RWPE2 (cell line): ENCODE measurements at places on chromosomes 3 and 15.

GRCh38 chr3:6421666-6422445 is 439.1 kb upstream of the GRM7 start:
- H3K27me3 ChIP-seq: no peaks in the 10 kb centered on the region
- H3K4me1 ChIP-seq: no peaks in the 10 kb centered on the region
- no peaks in the 10 kb centered on the region for H3K36me3 ChIP-seq
- DNase-seq: no peak

GRCh38 chr3:9169326-9169725 is 80.1 kb downstream of the SRGAP3 start:
- no peak overlapping the region for H3K4me3 ChIP-seq
- no peaks in the 10 kb centered on the region for H3K27me3 ChIP-seq
- H3K36me3 ChIP-seq: no peaks in the 10 kb centered on the region
- peaks cover 53% of the 10 kb centered on the region for H3K4me1 ChIP-seq
- peak overlapping the region; percentile 96 for H3K27ac ChIP-seq

GRCh38 chr15:49361370-49361769 is 61.7 kb upstream of the FGF7 start:
- no peak for DNase-seq
- no peak overlapping the region for H3K4me3 ChIP-seq
- no peaks in the 10 kb centered on the region for H3K36me3 ChIP-seq
- no peak overlapping the region for H3K27ac ChIP-seq
- no peaks in the 10 kb centered on the region for H3K4me1 ChIP-seq
- H3K27me3 ChIP-seq: no peaks in the 10 kb centered on the region

DNA sequence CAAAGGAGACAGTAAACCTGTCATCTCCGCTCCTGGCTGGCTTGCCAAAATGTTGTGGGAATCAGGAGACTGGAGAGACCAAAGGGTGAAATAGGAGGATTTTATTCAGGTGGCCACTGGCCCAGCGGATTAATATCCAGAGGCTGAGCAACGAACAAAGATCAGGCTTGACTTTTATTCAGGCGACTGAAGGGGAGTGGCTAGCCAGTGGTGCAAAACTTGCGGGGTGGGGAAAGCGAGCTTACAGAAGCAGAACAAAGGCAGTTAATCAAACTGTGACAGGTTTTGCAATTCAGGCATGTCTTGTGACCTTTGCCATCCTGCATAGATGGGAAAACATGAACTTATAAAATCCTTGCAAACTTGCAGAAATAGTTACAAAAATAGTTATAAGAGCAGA is 19.8 kb upstream of the ACAD9 start:
- H3K4me3 ChIP-seq: no peak overlapping the region
- H3K4me1 ChIP-seq: no peaks in the 10 kb centered on the region
- DNase-seq: no peak
- no peaks in the 10 kb centered on the region for H3K36me3 ChIP-seq
- no peaks in the 10 kb centered on the region for H3K27me3 ChIP-seq

GRCh38 chr15:40836020-40836419 is 7.5 kb upstream of the PPP1R14D start:
- peak overlapping the region; percentile 80 for H3K27ac ChIP-seq
- no peaks in the 10 kb centered on the region for H3K36me3 ChIP-seq
- peaks cover 20% of the 10 kb centered on the region for H3K4me1 ChIP-seq

DNA sequence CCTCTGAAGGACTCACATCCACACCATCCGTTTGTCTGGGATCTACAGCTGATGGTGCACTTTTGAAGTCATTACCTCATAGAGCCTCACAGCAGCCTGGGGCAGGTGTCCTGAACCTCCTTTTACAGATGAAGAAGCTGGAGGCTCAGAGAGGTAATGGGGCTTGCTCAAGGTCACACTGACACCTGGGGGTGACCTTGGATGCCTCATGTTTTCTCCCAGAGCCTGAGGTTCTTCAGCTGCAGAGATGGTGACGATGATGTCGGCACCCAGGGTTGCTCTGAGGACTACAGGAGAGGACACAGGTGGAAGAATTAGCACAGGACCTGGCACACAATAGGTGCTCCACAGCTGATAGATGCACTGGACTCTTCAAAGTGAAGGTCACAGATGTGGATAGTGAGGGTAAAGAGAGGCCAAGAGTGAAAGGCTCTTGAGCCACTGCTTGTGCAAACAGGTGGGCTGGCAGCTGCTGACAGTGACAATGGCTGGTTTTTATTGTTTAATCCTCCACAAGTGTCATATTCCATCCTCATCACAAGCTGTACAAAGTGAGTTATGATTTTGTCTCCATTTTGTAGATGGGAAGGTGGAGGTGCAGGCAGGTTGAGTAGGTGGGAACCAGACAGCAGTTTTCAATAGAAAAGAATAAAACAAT is 17.4 kb upstream of the ATP2B2 start:
- peaks cover 9% of the 10 kb centered on the region for H3K27me3 ChIP-seq
- H3K4me3 ChIP-seq: no peak overlapping the region
- no peak overlapping the region for H3K27ac ChIP-seq
- no peaks in the 10 kb centered on the region for H3K36me3 ChIP-seq
- no peaks in the 10 kb centered on the region for H3K4me1 ChIP-seq

GRCh38 chr3:111751961-111752360 is 107.1 kb upstream of the PHLDB2 start:
- H3K4me1 ChIP-seq: peaks cover 52% of the 10 kb centered on the region
- H3K36me3 ChIP-seq: peaks cover 26% of the 10 kb centered on the region
- peak overlapping the region; percentile 91 for H3K27ac ChIP-seq
- H3K4me3 ChIP-seq: no peak overlapping the region
- DNase-seq: no peak
- no peaks in the 10 kb centered on the region for H3K27me3 ChIP-seq

- no peaks in the 10 kb centered on the region for H3K27me3 ChIP-seq
- H3K27ac ChIP-seq: no peak overlapping the region
- H3K36me3 ChIP-seq: no peaks in the 10 kb centered on the region
- H3K4me1 ChIP-seq: peaks cover 11% of the 10 kb centered on the region
Observed at GRCh38 chr3:29247088-29247745, 33.7 kb upstream of the RBMS3 start.

- no peaks in the 10 kb centered on the region for H3K36me3 ChIP-seq
- no peak overlapping the region for H3K27ac ChIP-seq
- no peaks in the 10 kb centered on the region for H3K27me3 ChIP-seq
- H3K4me1 ChIP-seq: no peaks in the 10 kb centered on the region
- H3K4me3 ChIP-seq: no peak overlapping the region
Observed at GRCh38 chr3:6921066-6921465, 60.2 kb downstream of the GRM7 start.

GRCh38 chr3:126441256-126441880 is 34.3 kb downstream of the ZXDC start:
- no peak overlapping the region for H3K27ac ChIP-seq
- no peak overlapping the region for H3K4me3 ChIP-seq
- H3K27me3 ChIP-seq: no peaks in the 10 kb centered on the region

DNA sequence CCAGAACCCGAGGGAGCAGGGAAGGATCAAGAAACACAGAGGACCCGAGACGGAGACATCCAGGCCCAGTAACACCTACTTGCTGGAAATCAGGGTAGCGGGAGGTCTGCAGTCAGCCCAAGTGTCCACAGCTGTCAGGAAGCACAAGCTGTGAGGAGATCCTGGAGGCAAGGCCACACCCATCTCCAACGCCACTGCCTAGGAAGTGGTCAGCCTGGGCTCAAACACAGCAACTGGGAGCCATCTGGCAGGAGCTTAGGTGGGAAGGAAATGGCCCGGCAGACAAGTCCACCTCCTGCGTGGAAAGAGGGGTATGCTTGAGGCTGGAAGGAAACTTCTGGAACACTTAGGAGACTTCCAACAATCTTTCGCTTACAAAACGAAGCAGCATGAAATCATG is 407.1 kb downstream of the VPS13C start:
- no peak overlapping the region for H3K27ac ChIP-seq
- H3K27me3 ChIP-seq: peaks cover 9% of the 10 kb centered on the region
- H3K4me1 ChIP-seq: no peaks in the 10 kb centered on the region
- H3K4me3 ChIP-seq: no peak overlapping the region
- no peak for DNase-seq
- H3K36me3 ChIP-seq: no peaks in the 10 kb centered on the region

GRCh38 chr3:126961191-126961790 is 21.6 kb upstream of the PLXNA1 start:
- H3K27me3 ChIP-seq: no peaks in the 10 kb centered on the region
- H3K4me3 ChIP-seq: no peak overlapping the region
- peak overlapping the region; percentile 37 for H3K27ac ChIP-seq

- no peaks in the 10 kb centered on the region for H3K4me1 ChIP-seq
- no peaks in the 10 kb centered on the region for H3K27me3 ChIP-seq
- no peak for DNase-seq
- no peak overlapping the region for H3K27ac ChIP-seq
Observed at GRCh38 chr3:122989856-122990575, 37.5 kb downstream of the SEMA5B start.

GRCh38 chr3:48407542-48408099 is 22.3 kb downstream of the PLXNB1 start:
- H3K4me1 ChIP-seq: peaks cover 2% of the 10 kb centered on the region
- H3K27me3 ChIP-seq: no peaks in the 10 kb centered on the region
- H3K27ac ChIP-seq: no peak overlapping the region
- DNase-seq: no peak
- H3K36me3 ChIP-seq: peaks cover 89% of the 10 kb centered on the region
- no peak overlapping the region for H3K4me3 ChIP-seq

DNA sequence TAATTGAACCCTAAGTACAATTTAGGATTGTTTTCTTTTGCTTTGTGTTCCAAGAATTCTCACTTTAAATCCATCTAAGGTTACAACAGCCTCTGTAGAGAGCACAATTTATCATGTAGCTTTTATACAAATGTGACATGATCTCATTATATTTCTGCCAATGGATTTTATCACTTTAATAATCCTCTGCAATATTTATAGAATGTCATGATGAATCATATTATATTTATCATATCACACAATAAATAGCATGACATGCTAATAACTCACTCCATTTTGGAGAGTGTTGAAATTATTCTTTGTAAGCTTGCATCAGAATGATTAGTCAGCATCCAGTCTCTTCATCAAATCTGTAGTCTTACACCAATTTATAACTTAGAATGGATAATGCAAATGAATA is 280.6 kb upstream of the ZNF717 start:
- H3K27ac ChIP-seq: no peak overlapping the region
- no peaks in the 10 kb centered on the region for H3K27me3 ChIP-seq
- no peak overlapping the region for H3K4me3 ChIP-seq
- peaks cover 26% of the 10 kb centered on the region for H3K4me1 ChIP-seq
- no peaks in the 10 kb centered on the region for H3K36me3 ChIP-seq

DNA sequence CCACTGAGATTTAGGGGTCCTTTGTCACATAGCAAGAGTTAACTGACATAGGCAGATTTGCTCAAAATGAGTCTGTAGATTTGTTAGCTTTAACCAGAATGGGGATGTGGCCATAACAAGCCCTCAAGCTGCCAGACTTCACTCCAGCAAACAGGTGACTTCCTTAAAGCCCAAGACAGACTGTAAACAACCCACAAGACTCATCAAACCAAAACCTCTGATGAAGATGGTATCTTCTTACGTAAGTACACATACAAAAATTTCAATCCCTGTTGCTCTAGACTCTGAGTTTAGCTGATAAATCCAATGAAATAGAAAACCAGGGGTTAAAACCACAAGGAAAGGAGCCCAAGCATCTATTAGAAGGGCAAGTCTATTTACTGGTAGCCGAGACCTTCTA is 18.2 kb upstream of the ZBTB20 start:
- H3K4me1 ChIP-seq: no peaks in the 10 kb centered on the region
- H3K27ac ChIP-seq: no peak overlapping the region
- no peaks in the 10 kb centered on the region for H3K27me3 ChIP-seq

GRCh38 chr3:69439643-69440270 is 53.9 kb upstream of the FRMD4B start:
- DNase-seq: no peak
- no peak overlapping the region for H3K27ac ChIP-seq
- H3K4me1 ChIP-seq: peaks cover 3% of the 10 kb centered on the region
- H3K36me3 ChIP-seq: no peaks in the 10 kb centered on the region
- no peaks in the 10 kb centered on the region for H3K27me3 ChIP-seq
- no peak overlapping the region for H3K4me3 ChIP-seq

- DNase-seq: no peak
- no peaks in the 10 kb centered on the region for H3K27me3 ChIP-seq
- H3K4me1 ChIP-seq: no peaks in the 10 kb centered on the region
- H3K36me3 ChIP-seq: no peaks in the 10 kb centered on the region
Observed at GRCh38 chr3:50453907-50454306, 49.5 kb downstream of the CACNA2D2 start.

DNA sequence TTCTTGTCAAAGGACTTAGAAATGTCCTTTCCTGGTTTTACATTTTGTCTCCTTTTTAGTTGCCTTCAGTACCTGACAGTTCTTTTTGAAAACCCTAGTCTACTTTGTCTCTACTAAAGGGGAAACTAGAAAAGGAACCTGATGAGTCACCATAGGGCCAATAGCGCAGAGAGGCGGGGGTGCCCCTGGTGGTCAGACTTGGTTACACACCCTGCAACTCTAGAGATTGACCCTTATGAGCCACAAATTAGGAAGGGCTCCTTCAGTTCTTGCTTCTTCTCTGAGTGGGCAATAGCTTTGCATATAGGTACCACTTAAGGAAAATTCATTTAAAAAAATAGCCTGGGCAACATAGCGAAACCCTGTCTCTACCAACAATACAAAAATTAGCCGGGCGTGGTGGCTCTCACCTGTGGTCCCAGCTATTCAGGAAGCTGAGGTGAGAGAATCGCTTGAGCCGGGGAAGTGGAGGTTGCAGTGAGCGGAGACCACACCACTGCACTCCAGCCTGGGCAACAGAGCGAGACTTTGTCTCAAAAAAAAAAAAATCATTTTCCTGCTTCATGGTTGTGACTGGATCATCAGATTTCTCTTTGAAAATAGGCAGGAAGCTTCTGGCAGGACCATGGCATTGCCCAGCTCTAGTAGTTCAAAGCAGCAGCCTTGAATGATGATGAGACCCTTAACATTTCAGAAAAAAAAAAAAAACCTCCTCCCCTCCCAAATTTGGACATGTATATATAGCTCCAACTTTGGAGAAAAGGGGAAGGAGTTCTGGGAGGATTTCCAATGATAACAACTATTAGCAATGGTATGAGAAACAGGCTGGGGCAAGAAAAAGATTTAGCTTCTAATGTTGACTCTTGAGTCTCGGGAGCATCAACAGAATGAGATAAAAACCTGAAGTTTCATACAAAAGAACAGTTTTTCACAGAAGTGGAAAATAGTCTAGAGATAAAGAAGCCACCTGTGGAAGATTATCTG is 45.2 kb upstream of the RASA2 start:
- H3K27ac ChIP-seq: no peak overlapping the region
- peaks cover 6% of the 10 kb centered on the region for H3K4me1 ChIP-seq
- H3K27me3 ChIP-seq: no peaks in the 10 kb centered on the region
- no peak for DNase-seq
- H3K36me3 ChIP-seq: peaks cover 54% of the 10 kb centered on the region

- peaks cover 27% of the 10 kb centered on the region for H3K27me3 ChIP-seq
- H3K4me1 ChIP-seq: no peaks in the 10 kb centered on the region
- DNase-seq: no peak
- H3K36me3 ChIP-seq: no peaks in the 10 kb centered on the region
- H3K27ac ChIP-seq: no peak overlapping the region
Observed at GRCh38 chr15:92304223-92304975, 89.3 kb upstream of the ST8SIA2 start.

GRCh38 chr3:197746801-197747237 is 2.9 kb upstream of the FYTTD1 start:
- no peak overlapping the region for H3K4me3 ChIP-seq
- H3K27me3 ChIP-seq: no peaks in the 10 kb centered on the region
- no peak for DNase-seq

GRCh38 chr3:32454731-32455608 is 47.7 kb downstream of the CMTM6 start:
- H3K27ac ChIP-seq: no peak overlapping the region
- no peak overlapping the region for H3K4me3 ChIP-seq
- H3K4me1 ChIP-seq: no peaks in the 10 kb centered on the region
- H3K27me3 ChIP-seq: no peaks in the 10 kb centered on the region
- DNase-seq: no peak

GRCh38 chr15:66184492-66184891 is 69.1 kb downstream of the MEGF11 start:
- peaks cover 21% of the 10 kb centered on the region for H3K27me3 ChIP-seq
- DNase-seq: peak; percentile 13
- no peak overlapping the region for H3K27ac ChIP-seq
- no peaks in the 10 kb centered on the region for H3K36me3 ChIP-seq
- H3K4me3 ChIP-seq: no peak overlapping the region
- H3K4me1 ChIP-seq: no peaks in the 10 kb centered on the region
